ENCODE measurements at places on chromosomes 5 and 9.
A peak's percentile ranks its signal among the peaks of the same experiment; 100 is the strongest.

- no peak for DNase-seq
Measured at GRCh38 chr5:67181648-67182221, 14.9 kb downstream of the CD180 start.

- peak; percentile 95 for DNase-seq
Measured at GRCh38 chr9:91978740-91979414, 28.8 kb upstream of the ROR2 start.

DNA sequence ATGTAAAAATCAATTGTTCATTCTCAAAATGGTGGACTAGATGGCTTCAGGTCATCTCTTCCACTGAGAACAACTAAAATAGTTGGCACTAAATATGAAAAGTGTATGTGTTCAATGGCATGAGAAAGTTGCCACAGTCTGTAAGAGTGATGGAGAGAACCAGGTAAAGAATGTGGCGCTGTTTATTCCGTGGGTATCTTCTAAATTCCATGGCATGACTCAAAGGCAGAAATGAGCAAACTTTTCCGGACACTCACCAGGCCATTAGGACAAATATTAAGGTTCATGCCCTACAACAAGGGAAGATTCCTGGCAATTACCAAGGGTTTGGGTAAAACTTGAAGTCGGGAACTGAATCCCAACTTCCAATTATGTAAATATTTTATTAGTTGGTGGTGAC is 825.4 kb upstream of the CDH6 start:
- no peak for DNase-seq

GRCh38 chr9:108815156-108815555 is 40.6 kb downstream of the ACTL7B start:
- DNase-seq, result no peak

DNA sequence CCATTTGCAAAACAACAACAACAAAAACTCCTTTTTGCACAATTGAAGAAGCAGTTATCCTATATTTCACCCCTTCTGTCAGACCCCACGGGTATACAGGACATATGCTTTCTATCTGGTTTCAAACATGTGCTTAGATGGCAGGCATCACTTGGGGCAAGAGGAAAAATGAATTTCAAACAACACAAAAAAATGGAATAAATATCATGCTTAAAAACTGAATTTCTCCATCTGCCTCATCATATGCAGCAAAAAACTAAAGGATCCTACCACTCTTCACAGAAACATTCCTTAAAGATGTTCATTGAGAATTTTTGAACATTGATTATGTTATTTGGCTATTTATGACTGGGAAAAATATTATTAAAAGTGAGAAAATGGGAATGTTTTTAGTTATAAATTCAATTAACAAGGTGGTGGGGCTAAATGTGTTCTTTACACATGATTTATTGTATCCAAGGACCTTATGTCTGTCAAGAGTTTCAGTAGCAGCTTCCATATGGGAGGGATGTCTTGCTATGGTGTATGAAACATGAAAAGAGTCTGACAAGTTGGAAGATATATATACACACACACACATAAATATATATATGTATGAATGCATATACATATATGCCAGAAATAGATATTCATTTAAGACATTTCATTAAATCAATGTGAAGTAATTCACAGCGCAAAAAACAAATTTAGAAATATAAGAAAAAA is 358.0 kb downstream of the CDH12 start:
- DNase-seq, result no peak

- DNase-seq, result no peak
Measured at GRCh38 chr9:76247426-76247825, 146.8 kb downstream of the RFK start.

DNA sequence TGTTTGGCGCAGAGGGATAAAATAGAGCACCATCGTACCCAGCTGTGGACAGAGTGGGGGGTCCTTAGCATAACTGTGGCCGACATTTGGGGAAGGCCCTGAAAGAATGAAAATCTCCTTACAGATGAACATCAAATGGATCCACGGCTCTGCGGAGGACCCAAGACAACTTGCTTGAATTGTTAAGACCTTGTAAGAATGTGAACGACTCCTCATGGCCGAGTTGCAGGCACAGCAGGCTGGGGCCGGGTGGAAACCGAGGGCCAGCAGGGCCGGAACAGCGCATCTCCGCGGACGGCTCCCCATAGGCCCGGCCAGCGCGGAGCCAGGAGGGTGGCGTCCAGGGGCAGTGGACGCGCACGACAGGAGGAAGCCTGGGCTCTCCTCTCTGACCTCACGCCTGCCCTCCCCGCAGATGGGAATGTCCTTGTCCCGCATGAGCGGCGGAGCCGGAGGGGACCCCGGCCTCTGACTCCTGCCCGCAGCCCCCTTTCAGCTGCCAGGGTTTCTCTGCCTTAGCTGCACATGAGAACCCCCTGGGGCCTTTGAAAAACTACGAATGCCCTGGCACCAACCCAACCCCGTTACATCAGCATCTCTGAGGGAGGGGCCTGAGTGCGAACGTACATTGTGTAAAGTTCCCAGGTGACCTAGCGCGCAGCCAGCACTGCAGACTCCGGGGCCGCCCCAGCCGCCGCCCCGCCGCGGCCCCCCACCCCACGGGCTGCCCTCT is 36.2 kb upstream of the PTCH1 start:
- DNase-seq, result peak; percentile 22

DNA sequence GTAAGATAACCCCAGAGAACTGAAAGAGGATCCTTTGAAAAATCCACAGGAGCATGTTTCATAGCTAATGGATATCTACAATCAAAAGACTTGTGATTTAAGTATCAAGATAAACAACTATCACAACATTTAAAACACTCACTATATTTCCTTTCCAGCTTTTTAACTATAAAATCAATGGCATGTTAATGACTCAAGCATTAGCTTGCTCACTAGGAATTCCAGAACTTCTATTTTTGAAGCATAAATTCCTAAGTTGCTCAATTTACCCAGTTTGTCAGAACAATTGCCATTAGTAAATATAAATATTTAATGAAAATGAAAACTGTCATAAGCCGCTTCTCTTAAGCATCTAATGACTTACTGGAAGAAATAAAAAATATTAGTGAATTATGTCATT is 355.3 kb downstream of the PRELID2 start:
- peak; percentile 37 for DNase-seq

DNA sequence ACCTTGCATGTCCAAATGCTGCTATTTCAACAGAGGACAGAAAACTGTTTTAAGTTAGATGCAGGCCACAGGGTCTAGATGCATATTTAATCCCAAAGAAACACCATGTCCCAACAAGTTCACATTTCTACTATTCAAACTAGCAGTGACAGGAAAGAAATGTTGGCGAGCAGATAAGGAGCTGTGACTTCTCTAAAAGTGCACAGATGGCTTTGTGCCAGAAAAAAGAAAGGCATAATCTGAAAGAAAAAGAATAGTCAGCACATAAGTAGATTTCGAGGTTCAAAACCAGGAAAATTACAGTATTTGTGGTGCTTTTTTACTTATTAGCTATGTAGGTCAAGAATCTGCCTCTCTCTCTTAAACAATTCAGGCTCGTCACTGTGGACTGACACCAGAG is 178.3 kb downstream of the DNAH5 start:
- DNase-seq, result no peak

GRCh38 chr5:138933522-138934290 is 58.6 kb upstream of the LRRTM2 start:
- no peak for DNase-seq

GRCh38 chr5:77683171-77683732 is 44.7 kb upstream of the OTP start:
- DNase-seq, result no peak

GRCh38 chr9:98108531-98109031 is 10.4 kb downstream of the TRIM14 start:
- no peak for DNase-seq

DNA sequence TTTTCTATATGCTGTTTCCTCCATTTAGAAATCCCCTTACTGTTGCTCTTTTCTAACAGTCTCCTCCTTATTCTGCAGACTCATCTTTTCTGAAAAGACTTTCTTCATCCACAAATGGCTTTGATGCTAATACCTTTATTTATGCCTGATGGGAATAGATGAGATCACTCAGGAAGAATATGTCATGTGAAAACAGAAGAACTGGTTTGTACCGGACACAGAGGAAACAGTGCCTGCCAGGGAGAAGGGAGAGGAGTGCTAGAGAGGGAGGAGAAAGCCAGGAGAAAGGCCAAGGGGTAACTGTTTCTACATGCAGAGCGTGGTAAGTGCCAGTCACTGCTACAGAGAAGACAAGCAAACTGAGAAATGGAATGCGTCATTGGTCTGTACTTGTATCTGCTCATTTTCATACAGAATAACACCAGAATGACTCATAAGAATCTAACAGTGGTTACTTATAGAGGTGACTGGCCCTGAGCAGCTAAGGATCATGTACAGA is 45.9 kb upstream of the PJA2 start:
- DNase-seq, result peak; percentile 97

DNA sequence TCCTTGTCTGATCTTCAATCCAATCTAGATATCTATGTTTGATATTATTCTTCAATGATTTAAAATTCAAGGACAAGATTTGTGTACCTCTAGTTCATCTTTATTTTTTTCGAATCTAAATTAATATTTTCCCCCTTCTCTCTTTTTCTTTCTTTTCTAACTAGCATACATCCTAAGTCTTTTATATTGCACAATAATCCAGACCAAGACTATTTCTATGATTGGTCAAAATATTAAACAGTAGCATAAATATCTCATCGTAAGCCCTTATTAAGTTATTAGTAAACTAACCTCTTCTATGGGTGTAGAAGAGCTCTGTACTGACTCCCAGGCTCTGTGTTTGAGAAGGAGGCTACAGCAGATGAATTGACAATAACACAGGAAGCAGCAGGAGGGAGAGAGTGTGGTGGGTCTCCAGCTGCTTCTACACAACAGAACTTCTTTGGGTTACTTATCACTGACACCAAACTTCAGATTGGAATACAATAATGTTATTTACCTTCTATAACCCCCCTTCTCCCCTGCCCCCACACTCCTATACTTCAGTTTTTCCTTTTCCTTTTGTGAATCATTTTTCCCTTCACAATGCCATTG is 11.9 kb upstream of the PLCXD3 start:
- DNase-seq, result no peak

GRCh38 chr9:35287987-35288632 is 126.3 kb downstream of the UNC13B start:
- DNase-seq, result no peak

- DNase-seq, result peak; percentile 23
Measured at GRCh38 chr5:43729846-43730478, 127.0 kb downstream of the NNT start.

DNA sequence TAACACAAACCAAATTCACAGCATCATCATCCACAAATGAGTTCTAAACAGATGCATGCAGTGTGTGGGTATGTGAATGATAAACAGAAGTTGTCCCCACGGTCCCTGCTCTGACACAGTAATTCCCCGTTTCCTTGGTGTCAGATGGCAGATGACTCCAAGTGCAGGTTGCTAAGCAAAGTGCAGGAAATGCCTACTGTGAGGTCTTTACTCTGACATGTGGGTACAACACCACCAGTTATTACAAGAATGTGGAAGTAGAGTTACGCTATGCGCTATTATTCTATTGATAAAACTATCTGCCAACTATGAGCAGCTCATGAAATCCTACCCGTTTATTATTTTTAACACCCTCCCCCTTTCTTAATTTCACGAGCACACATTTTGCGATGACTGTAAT is 448.9 kb downstream of the BNC2 start:
- DNase-seq, result peak; percentile 74

- no peak for DNase-seq
Measured at GRCh38 chr5:87791869-87792268, 379.1 kb upstream of the CCNH start.

DNA sequence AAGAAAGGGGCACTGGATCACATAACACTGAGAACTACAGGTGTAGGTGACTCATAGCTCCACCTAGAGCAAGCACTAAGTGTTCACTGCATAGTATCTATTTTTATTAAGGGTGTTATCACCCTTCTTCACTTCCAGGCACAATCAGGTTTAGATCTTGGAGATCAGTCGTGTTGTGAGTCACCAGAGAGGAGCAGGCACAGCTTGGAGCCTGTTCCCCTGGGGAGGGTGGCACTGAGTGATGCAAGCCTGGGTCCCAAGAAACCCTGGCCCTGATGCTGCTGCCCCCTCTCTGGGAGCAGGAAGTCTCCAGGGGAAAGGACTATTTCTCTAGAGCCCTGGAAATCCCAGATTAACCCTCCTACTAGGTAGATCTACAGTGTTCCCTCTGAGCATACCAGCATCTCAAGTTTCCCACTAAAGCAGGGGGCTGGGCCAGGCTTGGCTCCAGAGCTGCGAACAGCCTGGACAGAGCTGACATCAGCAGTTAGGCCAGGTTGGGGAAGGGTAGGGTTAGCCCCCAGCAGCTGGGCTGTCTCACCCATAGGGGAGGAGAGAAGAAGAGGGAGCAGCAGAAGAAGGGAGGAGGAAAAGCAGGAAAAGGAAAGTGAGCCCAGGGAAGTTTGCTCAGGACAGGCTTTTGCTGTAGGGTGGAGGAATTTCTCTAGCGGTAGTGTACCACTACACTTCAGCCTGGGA is 28.1 kb upstream of the SPINK4 start:
- DNase-seq, result peak; percentile 25

DNA sequence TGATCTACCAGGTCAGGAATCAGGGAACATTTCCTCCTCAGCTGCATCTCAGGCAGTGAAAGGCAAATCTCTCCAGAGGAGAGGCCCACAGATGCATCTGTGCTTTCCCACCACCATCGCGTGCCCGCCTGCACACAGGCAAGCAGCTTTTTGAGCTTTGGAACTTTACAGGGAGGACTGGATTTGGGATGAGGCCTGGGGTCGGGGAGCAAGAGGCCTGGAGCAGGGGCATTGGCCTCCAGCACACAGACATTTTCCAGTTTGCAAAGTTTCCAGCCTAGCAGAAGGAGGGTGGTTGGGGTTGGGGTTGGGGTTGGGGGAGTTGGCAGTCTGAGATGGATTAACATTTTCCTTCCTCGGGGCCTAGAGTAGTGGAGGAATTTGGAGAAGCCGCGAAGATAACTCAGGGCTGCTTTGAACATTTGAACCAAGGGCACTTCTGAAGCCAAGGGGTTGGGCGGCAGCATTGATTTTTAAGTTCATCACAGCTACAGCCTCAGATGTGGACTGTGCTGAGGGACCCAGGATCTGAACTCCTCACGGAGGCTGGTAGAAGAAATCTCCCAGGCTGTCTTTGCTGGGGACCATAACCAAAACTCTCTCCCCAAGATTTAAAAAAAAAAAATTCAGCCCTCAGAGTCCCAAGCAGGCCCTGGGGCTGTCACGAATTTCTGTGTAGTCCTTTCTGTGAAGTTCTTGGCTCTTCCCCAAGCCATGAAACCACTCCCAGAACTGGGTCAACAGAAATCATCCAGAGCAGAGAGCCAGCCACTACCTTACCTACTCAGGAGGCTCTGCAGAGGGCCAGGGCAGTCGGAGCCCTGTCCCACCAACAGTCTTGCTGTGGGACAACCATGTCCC is 25.6 kb downstream of the C5orf15 start:
- no peak for DNase-seq

- DNase-seq, result no peak
Measured at GRCh38 chr9:30630459-30630858, 1754.0 kb upstream of the ACO1 start.

GRCh38 chr9:27176971-27177370 is 67.9 kb downstream of the TEK start:
- DNase-seq, result no peak

GRCh38 chr9:92639791-92640271 is 30.1 kb downstream of the IPPK start:
- DNase-seq, result no peak

- DNase-seq, result no peak
Measured at GRCh38 chr5:74642543-74642863, 2.0 kb upstream of the ENC1 start.

- no peak for DNase-seq
Measured at GRCh38 chr5:173795601-173796000, 92.5 kb upstream of the CPEB4 start.

GRCh38 chr9:20507431-20507830 is 114.9 kb downstream of the MLLT3 start:
- no peak for DNase-seq

- no peak for DNase-seq
Measured at GRCh38 chr5:177276886-177277285, 26.6 kb downstream of the RAB24 start.

Data from fibroblast of skin of right quadriceps (primary cell).